Endothelial cell of umbilical vein (primary cell): ENCODE measurements at places on chromosomes 13 and 19. TPM values are rescaled to one million over a fixed set of nuclear protein-coding genes. Genes with fewer than 3 reads are reported as not detected.

- no peaks in the 10 kb centered on the region for H3K36me3 ChIP-seq
- no peak overlapping the region for H3K4me3 ChIP-seq
These were observed 285.6 kb downstream of the MTUS2 start for GRCh38 chr13:29105779-29106178.

GRCh38 chr19:21023901-21024300, 3.4 kb downstream of the ZNF430 start:
- no peak for DNase-seq
- H3K36me3 ChIP-seq, result peaks cover 2% of the 10 kb centered on the region
- no peak overlapping the region for H3K4me3 ChIP-seq
- peaks cover 3% of the 10 kb centered on the region for H3K4me1 ChIP-seq

DNA sequence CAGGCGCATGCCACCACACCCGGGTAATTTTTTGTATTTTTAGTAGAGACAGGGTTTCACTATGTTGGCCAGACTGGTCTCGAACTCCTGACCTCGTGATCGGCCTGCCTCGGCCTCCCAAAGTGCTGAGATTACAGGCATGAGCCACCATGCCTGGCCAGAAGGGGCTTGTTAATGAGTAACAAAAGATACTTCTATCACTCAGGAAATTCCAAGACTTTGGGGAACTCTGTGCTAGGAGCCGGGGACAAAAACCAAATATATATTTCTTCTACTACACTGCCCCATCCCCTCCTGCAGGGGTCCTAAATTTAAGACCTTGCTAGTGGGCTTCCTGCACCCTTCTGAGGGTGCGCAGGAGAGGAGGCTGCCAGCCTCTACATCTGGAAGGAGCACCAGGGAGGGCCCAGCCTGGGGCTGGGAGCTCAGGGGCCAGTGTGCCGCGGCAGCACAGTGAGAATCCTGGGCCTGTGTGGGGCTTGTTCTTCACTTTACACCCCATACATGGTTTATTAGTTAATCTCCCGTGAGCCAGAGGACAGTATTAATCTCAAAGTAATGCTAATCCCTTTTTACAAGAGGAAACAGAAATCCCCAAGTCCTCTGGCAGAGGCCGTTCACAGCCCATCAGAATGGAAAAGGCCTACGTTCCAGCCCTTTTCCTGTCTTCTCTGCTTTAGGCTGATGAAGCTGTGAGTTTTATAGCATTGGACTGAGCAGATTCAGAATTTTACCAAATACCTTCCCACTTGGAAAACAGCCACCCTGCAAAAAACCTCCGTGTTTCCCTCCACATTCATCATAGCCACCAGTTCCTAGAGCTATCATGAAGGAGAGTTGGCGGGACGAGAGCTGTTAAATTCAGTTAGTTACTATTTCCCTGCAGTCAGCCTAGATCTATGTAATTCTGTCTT, 44.4 kb upstream of the NPAS1 start:
- H3K4me3 ChIP-seq, result no peak overlapping the region
- H3K27ac ChIP-seq, result peak overlapping the region; percentile 79
- peaks cover 39% of the 10 kb centered on the region for H3K4me1 ChIP-seq
- no peak for DNase-seq
- H3K27me3 ChIP-seq, result no peaks in the 10 kb centered on the region

GRCh38 chr13:71871176-71871754, 4.3 kb upstream of the DACH1 start:
- no peak overlapping the region for H3K27ac ChIP-seq
- no peaks in the 10 kb centered on the region for H3K36me3 ChIP-seq
- DNase-seq, result no peak
- no peaks in the 10 kb centered on the region for H3K27me3 ChIP-seq

- no peak overlapping the region for H3K27ac ChIP-seq
- H3K27me3 ChIP-seq, result no peaks in the 10 kb centered on the region
- H3K4me1 ChIP-seq, result peaks cover 6% of the 10 kb centered on the region
- no peak overlapping the region for H3K4me3 ChIP-seq
These were observed 15.1 kb downstream of the DEDD2 start for GRCh38 chr19:42202290-42202880.

- H3K4me1 ChIP-seq, result peaks cover 21% of the 10 kb centered on the region
- H3K27me3 ChIP-seq, result no peaks in the 10 kb centered on the region
These were observed 1.7 kb upstream of the ZNF865 start for GRCh38 chr19:55603581-55604292.

GRCh38 chr13:46404733-46405100, 17.7 kb upstream of the RUBCNL start:
- no peak overlapping the region for H3K27ac ChIP-seq
- H3K36me3 ChIP-seq, result no peaks in the 10 kb centered on the region
- H3K27me3 ChIP-seq, result peaks cover 2% of the 10 kb centered on the region
- no peak overlapping the region for H3K4me3 ChIP-seq

- no peaks in the 10 kb centered on the region for H3K27me3 ChIP-seq
- H3K4me3 ChIP-seq, result no peak overlapping the region
- DNase-seq, result no peak
- no peaks in the 10 kb centered on the region for H3K4me1 ChIP-seq
- H3K36me3 ChIP-seq, result no peaks in the 10 kb centered on the region
These were observed 164.4 kb downstream of the IRS2 start for GRCh38 chr13:109622006-109622405.

DNA sequence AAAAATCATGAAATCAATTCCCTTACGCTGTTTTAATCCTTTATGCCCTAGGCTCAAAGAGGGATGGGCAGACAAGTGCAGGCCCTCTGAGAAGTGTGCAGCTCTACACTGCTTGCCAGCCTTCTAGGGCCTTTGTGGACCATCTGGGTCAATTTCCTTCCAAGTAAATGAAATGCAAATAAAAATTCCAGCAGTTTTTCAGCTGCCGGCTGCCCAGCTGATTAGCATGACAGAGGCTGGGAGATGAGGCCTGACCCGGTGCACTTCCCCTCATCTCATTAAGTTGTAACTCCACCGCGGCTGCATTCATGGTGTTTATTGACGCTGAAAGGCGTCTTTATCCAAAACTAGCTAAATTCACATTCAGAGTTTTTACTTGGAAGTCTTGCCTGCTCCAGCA, 47.5 kb upstream of the GSX1 start:
- no peak overlapping the region for H3K4me3 ChIP-seq
- no peak for DNase-seq
- no peaks in the 10 kb centered on the region for H3K36me3 ChIP-seq
- H3K27ac ChIP-seq, result no peak overlapping the region

GRCh38 chr13:96214824-96215445, 125.0 kb downstream of the HS6ST3 start:
- DNase-seq, result no peak
- no peaks in the 10 kb centered on the region for H3K27me3 ChIP-seq
- no peaks in the 10 kb centered on the region for H3K4me1 ChIP-seq
- no peak overlapping the region for H3K27ac ChIP-seq

- no peak overlapping the region for H3K27ac ChIP-seq
- DNase-seq, result no peak
- no peak overlapping the region for H3K4me3 ChIP-seq
- no peaks in the 10 kb centered on the region for H3K36me3 ChIP-seq
These were observed 748.1 kb upstream of the SGCG start for GRCh38 chr13:22432690-22433089.

DNA sequence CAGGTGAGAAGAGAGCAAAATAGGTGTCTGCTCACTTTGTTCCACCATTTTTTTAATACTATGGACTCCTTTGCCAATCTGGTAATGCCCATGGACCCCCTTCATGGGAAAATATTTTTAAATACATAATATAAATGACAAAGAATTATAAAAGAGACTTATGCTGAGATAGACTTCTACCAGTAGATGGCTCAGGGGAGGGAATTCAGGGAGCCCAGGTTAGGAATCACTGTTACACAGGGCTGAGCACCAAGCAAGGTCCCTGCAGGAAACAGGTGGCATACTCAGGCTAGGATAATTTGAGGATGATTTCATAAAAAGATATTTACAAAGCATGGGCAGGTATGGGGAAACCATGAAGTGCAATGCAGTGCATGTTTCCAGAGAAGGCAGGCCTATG, 525.9 kb downstream of the FGF9 start:
- no peaks in the 10 kb centered on the region for H3K4me1 ChIP-seq
- no peak overlapping the region for H3K4me3 ChIP-seq
- no peak overlapping the region for H3K27ac ChIP-seq
- H3K27me3 ChIP-seq, result no peaks in the 10 kb centered on the region
- H3K36me3 ChIP-seq, result no peaks in the 10 kb centered on the region

DNA sequence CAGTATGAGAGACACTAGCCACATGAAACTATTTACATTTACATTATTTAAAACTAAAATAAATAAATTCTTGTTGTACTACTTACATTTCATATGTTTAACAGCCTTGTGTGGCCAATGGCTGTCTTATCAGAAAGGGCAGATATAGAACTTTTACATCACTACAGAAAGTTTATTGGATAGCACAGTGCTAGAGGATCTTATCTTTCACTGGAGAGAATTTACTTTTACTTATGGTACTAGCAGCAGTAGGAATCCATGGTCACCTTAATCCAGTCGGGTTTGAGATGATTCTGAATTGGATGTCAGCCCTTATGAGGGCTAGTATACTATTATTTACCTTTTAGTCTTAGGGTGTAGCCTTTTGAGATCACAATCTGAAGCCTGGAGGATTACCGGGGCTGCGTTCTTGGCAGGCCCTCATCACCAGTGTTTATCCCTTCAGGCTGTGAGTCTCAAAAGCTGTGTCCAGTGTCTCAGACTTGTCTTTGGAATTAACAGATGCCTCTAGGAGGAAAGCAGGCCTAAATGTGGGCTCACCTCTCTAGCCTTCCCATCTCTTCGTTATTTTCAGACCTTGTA, 21.7 kb downstream of the IFT88 start:
- H3K27me3 ChIP-seq, result no peaks in the 10 kb centered on the region
- H3K27ac ChIP-seq, result no peak overlapping the region
- no peaks in the 10 kb centered on the region for H3K4me1 ChIP-seq
- H3K4me3 ChIP-seq, result no peak overlapping the region

DNA sequence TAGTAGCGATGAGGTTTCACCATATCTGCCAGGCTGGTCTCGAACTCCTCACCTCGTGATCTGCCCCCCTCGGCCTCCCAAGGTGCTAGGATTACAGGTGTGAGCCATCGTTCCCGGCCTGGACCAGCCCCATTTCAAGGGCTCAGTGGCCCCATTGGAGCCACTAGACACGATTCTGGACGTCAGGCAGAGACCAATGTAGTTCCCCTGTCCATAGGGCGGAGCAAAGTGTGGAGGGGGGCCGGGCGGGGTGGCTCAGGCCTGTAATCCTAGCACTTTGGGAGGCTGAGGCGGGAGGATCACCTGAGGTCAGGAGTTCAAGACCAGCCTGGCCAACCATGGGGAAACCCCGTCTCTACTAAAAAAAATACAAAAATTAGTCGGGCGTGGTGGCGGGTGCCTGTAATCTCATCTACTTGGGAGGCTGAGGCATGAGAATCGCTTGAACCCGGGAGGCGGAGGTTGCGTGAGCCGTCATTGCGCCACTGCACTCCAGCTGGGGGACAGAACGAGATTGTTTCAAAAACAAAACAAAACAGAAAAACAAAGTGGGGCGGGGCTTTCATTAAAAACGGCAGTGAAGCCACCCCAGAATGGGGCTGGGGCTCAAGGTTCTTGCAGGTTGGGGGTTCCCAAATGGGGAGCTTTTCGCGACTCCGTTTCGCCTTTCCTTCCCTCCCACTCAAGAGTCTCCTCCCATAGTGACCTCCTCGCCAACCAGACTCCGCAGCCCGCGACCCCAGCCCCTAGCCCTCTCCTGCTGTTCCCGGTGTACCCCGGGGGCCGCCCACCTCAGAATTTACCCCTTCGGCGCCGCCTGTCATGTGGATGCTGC, 758 bp upstream of the TECR start:
- H3K27ac ChIP-seq, result no peak overlapping the region
- H3K4me3 ChIP-seq, result peak overlapping the region; percentile 41
- H3K36me3 ChIP-seq, result no peaks in the 10 kb centered on the region
- H3K27me3 ChIP-seq, result no peaks in the 10 kb centered on the region

DNA sequence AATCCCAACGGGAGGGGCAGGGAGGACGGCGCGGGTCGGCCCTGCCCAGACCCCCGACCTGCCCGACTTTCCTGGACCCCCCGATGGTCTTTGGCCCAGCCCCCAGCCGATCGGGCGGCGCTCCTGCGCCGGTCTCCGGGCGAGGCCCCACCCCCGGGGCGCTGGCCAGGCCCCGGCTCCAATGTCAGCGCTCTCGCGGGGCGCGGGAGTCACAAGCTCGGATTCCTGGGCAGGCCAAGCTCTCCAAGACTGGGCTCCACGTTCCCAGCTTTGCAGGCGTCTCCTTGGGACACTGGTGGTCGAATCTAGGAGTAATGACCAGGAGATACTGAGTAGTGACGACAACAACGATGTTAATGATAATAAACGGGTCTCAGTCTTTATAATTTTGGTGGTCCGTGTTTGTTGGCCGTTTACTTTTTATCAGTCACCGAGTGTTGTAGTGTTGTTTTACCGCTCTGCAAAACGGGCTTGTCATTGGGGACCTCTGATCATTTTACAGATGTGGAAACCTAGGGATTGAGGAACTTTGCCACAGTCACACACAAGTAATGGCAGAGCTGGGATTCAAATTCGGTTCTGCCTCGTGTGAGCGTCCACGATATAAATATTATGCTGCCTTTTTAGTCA, 545 bp downstream of the RAD23A start:
- DNase-seq, result peak; percentile 81
- H3K36me3 ChIP-seq, result peaks cover 18% of the 10 kb centered on the region
- H3K4me3 ChIP-seq, result peak overlapping the region; percentile 92
- no peaks in the 10 kb centered on the region for H3K27me3 ChIP-seq
- peak overlapping the region; percentile 76 for H3K27ac ChIP-seq

GRCh38 chr19:20165971-20166592, 932 bp upstream of the ZNF486 start:
- no peak overlapping the region for H3K27ac ChIP-seq
- no peaks in the 10 kb centered on the region for H3K36me3 ChIP-seq
- no peaks in the 10 kb centered on the region for H3K27me3 ChIP-seq
- H3K4me1 ChIP-seq, result no peaks in the 10 kb centered on the region
- H3K4me3 ChIP-seq, result no peak overlapping the region

- H3K4me3 ChIP-seq, result no peak overlapping the region
- H3K36me3 ChIP-seq, result peaks cover 47% of the 10 kb centered on the region
- H3K27me3 ChIP-seq, result no peaks in the 10 kb centered on the region
- H3K27ac ChIP-seq, result no peak overlapping the region
These were observed 37.4 kb downstream of the TMEM255B start for GRCh38 chr13:113796211-113796963.

DNA sequence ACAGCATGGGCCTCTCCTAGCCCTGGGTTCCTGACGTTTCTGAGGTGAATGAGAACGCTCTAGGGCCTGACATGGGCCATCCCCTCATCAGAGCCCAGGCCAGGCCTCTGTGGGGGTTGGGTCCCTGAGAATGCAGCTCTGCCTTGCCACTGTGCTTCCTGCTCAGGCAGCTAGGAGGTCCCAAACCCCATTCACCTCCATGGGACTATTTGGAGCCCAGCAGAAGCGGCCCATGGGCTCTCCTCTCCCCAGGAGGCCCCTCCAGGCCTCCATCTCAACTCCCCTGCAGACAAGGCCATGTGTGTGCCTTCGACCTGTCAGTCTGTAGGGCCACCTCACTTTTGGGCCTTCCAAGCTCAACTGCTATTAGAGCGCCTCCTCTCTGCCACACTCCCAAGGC, 36.9 kb downstream of the ELL start:
- DNase-seq, result no peak
- H3K27ac ChIP-seq, result no peak overlapping the region
- no peaks in the 10 kb centered on the region for H3K36me3 ChIP-seq
- H3K4me3 ChIP-seq, result no peak overlapping the region
- H3K4me1 ChIP-seq, result peaks cover 15% of the 10 kb centered on the region

The PSG7 gene
- polyA plus RNA-seq, result not detected in 2 replicates

The CALR gene
- polyA plus RNA-seq, result 1,135 and 1,206 TPM in 2 replicates

The SULT2A1 gene
- not detected in 2 replicates for polyA plus RNA-seq

The ZNF17 gene
- 2.4 and 3.0 TPM in 2 replicates for polyA plus RNA-seq

The PEX11G gene
- polyA plus RNA-seq, result 1.9 and 2.4 TPM in 2 replicates

The SSBP4 gene
- polyA plus RNA-seq, result 89.6 and 116 TPM in 2 replicates

The PRR19 gene
- polyA plus RNA-seq, result 1.4 and 1.9 TPM in 2 replicates
